Right hindlimb (tissue), 1 donor: ENCODE measurements at places on chromosomes 2 and 18.

DNA sequence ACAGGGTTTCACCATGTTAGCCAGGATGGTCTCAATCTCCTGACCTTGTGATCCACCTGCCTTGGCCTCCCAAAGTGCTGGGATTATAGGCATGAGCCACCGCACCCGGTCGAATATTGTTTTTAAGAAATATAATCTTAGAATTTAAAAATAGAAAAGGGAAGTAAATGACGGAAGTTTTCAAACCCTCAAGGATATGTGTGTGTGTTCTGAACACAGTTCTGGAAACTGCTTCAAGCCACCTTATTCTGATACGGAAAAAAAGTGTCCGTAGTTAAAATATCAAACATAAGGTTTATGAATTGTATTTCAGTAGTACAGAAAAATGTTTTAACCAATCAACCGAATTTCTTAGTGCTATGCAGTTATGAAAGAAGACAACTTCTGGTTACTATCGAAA lies 115.9 kb downstream of the UPP2 start:
- DNase-seq: no peak

DNA sequence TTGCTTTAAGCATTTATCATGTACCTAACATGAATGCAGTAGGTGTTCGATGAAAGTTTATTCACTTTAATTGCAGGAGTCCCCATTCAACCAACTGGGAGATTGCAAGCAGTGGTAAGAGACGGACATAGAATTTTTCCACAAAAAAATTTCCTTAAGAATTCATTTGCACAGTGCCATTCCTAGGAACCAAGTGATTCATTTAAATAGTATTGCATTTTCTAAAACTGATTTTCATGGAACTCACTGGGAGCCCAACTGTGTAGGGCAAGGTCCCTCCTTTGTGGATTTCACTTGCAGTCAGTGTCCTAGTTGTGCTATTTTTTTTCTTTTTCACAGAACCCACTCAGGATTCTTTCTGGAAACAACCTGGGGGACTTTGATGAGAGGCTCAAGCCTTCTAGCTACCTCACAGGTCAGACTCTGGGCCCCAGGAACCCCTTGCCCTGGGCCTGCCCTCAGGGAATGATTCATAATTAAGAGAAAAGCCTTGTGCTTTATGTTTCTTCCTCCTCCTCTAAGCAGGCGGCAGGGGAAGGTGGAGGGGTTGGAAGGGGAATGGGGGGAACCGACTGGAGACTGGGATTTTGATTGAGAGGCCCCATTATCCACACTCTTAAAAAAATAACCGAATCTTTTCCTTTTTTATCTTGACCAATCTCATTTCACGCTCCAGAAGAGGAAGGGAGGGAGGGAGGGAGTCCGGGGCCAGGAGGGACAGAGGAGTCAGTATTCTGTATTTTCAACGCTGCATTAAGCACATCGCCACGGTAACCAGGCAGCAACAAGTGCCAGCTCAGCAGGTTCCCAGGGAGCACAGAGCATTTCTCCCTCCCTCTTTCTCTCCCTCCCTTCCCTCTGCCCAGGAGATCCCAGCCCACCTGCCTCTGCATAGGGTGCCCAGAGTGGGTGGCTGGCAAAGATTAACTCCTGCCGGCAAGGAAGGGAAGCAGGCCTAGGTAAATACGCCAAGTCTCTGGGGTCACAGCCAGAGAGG lies 51.8 kb downstream of the PSD4 start:
- peak; percentile 70 for DNase-seq

DNA sequence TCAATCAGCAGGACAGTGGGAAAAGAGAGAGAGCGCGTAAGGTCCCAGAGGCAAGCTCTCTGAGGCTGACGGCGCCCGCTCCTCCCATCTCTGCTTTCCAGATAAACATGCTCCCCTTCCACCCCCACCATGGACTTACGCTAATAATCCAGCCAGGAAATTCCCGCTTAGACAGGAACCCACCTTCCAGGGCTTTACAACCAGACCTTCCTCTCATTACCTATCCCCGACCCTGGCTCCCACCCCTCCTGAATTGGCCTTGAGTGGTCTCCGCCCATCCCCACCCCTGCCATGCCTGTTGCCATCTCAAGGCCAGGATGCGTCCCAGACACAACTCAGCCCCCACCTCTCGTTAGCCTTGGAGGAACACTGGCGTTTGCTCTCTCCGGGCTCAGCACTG lies 131.1 kb downstream of the SMAD2 start:
- no peak for DNase-seq

- DNase-seq: no peak
Observed at GRCh38 chr2:64422466-64422865, 31.5 kb upstream of the LGALSL start.

- no peak for DNase-seq
Observed at GRCh38 chr18:13809531-13810255, 14.3 kb upstream of the MC5R start.

DNA sequence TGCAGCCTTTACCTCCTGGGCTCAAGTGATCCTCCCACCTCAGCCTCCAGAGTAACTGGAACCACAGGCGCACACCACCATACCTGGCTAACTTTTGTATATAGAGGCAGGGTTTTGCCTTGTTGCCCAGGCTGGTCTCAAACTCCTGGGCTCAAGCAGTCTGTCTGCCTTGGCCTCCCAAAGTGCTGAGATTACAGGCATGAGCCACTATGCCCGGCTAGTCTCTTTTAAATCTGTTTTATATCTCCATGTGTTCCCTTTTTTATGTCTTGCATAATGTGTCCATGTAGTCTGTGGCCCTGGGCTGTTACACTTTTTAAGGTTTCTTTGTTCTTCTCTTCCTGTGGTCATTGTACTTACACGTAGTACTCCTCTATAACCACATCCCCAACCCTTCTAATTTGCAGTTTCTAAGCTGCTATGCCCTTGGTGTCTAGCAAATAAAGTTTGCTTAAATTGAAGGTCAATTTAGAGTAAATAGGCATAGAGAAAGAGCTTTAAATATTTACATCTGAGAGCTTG lies 168.2 kb downstream of the MCFD2 start:
- no peak for DNase-seq

GRCh38 chr2:8004250-8004681 lies 677.6 kb upstream of the ID2 start:
- no peak for DNase-seq

- DNase-seq: no peak
Observed at GRCh38 chr2:76938153-76938552, 584.0 kb downstream of the LRRTM4 start.

- DNase-seq: peak; percentile 66
Observed at GRCh38 chr2:172095146-172095904, 7.4 kb downstream of the DLX2 start.

DNA sequence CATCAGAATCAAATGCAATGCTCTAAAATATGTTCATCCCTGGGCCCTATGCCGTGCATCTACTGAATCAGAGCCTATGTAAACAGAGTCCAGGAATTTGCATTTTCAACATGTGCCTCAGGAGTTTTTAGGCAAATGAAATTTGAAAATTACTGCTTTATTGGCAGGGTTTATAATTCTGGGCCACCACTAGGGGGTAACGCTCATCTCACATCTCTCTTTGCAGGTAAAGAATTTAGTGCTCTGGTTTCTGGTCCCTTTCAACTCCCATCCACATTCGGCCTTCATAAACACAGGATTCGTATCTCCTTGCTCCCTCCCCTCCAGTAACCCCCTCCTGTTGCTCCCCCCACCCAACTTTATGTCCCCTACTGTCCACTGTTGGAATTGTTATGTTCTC lies 49.3 kb downstream of the LYPD6B start:
- no peak for DNase-seq

DNA sequence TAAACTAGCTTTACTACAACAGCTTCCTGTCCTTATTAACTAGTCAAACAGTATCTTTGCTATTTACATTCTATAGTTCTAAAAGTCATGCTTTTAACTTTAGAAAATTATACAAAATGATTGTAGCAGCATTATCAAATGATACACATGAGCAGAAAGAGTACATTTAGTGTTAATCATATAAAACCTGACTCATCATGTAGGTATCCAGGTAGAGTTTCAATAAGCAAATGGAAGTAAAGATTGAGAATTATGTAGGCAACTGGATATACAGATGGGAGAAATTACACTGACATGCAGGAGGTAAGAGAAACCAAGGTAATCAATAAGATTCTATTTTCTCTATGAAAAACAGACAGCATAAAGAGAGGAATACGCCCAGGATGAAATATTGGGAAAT lies 33.8 kb downstream of the TRIP12 start:
- DNase-seq: no peak

DNA sequence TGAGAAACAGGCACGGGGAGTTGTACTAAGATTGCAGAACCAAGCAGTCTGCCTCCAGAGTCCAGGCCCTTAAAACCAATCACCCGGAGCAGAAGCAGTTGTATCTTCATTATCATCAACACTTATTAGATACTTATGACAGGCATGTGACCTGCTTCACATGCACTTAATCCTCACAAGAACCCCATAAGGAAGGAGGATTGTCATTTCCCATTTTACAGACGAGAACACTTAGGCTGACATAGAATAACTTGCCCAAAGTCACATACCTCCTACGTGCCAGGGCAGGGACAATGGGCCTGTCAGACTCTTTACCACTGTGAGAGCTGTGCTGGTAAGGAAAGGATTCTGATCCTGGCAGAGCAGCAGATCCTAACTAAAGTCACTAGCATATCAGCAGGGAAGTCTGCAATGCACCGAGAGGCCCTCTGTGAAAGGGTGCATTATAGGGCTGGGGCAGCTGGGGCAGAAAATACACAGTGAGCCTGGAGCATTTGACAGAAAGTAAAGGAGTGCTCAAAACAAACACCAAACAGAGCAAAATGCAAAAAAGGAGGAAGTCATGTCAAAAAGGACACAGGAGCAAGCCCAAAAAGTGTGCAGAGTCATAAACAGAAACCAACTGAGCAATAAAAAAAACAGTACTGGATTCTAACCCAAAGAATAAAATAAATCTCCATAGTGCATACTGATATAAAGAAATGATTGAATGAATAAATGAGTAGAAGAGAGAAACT lies 55.9 kb upstream of the SP3 start:
- no peak for DNase-seq

- no peak for DNase-seq
Observed at GRCh38 chr2:72325592-72326422, 178.1 kb upstream of the CYP26B1 start.

- DNase-seq: no peak
Observed at GRCh38 chr2:143528021-143528420, 398.8 kb downstream of the ARHGAP15 start.

DNA sequence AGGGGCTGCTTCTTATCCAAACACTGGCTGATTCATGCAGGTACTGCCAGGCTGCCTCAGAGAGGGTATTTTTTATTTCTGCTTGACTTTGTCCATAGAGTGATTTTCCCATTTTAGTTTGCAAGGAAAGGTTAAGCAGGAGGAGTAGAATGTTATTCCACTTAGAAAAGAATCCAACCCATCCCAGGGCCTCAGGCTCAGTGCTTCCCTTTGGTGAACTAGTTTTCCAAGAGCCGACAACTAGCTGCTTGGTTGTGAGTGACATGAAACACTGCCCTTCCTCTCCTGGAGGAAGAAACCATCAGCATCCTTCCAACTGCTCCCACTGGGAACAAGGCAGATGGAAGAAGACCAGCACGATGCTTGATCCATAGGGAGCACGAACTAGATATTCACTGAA lies 58.5 kb downstream of the BCL2 start:
- DNase-seq: no peak

- DNase-seq: no peak
Observed at GRCh38 chr2:45862843-45863242, 211.4 kb downstream of the PRKCE start.

DNA sequence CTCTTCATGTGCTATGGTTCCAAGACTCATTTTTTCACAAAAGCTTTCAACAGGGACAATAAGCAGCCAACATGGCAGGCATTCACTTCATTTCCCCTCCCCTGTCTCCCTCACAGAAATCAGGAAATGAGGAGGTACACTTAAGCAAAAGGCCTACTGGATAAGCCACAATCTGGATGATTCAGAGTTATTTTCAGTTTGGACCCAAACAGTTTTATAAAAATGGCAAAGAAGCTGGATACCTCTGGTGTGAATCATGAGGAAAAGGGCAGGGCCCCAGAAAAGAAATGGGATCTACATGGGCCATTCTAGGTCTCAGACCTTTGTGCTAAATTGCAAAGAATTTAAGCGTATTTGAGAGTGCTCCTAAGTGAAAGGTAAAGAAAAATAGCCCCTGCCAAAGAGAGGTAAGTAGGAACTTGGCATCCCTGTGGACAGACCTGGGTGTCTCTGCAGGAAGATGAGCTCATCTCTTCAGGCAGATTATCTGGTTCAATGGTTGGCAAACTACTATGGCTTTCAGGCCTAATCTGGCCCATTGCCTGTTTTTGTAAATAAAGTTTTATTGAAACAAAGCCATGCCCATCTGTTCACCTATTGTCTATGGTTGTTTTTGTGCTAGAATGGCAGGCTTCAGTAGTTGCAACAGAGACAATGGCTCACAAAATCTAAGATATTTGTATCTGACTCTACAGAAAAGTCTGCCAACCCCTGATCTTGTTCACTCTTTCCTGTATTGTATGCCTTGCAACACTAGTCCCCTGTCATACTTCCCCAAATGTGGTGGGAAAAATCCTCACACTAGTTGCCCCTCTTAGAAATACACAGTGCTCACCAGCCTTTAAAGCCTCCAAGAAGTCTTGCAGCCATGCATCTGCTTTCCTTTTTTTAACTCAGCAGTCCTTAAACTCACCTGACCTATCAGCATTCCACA lies 315.0 kb downstream of the ALK start:
- DNase-seq: no peak

- DNase-seq: no peak
Observed at GRCh38 chr18:59311631-59312030, 6.8 kb downstream of the CPLX4 start.

GRCh38 chr2:16100006-16100405 lies 159.7 kb downstream of the MYCN start:
- DNase-seq: no peak

DNA sequence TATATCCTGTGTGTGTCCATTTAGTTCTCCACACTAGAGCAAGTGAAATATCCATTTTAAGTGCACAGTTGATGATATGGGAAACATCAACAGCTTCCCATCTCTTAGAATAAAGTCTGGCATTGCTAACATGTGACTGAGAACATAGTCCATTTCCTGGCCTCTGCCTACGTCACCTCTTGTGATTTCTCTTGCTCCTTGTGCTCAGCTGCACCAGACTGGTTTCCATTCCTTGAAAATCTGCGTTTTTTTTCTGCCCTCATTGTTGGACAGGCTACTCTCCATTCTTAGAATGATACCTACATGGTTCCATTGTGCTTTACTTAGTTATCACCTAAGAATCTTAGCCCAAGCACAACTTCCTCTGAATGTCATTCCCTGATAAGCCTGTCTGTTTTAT lies 851.2 kb upstream of the ID2 start:
- DNase-seq: no peak

GRCh38 chr2:65818873-65819451 lies 386.6 kb upstream of the SPRED2 start:
- no peak for DNase-seq
